Stimulated activated CD4-positive, alpha-beta T cell treated with anti-CD3 and anti-CD28 coated beads, Interleukin-4, amount 100 ng/mL, for 24 hours (primary cell): ENCODE measurements at places on chromosomes 13 and 19.
A peak's percentile ranks its signal among the peaks of the same experiment; 100 is the strongest.

- DNase-seq, result no peak
Measured at GRCh38 chr19:29501816-29502580, 23.8 kb upstream of the VSTM2B start.

DNA sequence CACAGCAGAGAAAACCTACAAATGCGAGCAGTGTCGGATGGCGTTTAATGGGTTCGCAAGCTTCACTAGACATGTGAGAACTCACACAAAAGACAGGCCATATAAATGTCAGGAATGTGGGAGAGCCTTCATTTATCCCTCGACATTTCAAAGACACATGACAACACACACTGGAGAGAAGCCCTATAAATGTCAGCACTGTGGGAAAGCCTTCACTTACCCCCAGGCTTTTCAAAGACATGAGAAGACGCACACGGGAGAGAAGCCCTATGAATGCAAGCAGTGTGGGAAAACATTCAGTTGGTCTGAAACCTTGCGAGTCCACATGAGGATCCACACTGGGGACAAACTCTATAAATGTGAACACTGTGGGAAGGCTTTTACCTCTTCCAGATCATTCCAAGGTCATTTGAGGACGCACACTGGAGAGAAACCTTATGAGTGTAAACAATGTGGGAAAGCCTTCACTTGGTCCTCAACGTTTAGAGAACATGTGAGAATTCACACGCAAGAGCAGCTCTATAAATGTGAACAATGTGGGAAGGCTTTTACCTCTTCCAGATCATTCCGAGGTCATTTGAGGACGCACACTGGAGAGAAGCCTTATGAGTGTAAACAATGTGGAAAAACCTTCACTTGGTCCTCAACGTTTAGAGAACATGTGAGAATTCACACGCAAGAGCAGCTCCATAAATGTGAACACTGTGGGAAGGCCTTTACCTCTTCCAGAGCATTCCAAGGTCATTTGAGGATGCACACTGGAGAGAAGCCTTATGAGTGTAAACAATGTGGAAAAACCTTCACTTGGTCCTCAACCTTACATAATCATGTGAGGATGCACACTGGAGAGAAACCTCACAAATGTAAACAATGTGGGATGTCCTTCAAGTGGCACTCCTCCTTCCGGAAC lies 16.8 kb downstream of the ZNF57 start:
- no peak for DNase-seq

DNA sequence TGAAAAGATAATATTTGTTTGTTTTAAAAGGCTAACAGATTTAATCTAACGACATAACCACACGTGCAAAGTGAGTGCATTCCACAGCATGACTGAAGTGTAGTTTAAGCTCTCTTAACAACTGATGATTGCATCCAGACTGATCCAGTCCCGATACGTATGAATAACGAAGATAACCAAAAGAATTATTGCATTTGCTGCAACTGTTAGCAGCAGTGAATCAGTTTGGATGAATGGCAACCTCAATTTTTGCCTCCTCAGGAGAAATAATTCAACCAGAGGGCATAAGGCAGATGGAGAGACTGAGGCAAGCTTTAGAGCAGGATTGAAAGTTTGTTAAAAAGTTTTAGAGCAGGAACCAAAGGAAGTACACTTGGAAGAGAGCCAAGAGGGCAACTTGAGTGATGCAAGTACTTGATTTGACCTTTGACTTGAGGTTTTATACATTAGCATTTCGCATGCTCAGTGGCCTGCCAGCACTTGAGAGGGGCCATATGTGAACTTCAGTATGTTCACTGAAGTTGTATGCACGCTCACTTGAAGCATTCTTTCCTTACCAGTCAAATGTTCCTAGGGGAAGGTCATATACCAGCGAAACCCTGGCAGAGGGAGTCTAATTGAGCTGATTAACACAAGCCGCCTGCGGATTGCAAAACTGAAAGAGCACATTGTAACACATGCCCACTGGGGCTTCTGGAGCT lies 835.0 kb upstream of the PCDH20 start:
- no peak for DNase-seq

- DNase-seq, result no peak
Measured at GRCh38 chr13:41145136-41145908, 12.7 kb upstream of the KBTBD6 start.

DNA sequence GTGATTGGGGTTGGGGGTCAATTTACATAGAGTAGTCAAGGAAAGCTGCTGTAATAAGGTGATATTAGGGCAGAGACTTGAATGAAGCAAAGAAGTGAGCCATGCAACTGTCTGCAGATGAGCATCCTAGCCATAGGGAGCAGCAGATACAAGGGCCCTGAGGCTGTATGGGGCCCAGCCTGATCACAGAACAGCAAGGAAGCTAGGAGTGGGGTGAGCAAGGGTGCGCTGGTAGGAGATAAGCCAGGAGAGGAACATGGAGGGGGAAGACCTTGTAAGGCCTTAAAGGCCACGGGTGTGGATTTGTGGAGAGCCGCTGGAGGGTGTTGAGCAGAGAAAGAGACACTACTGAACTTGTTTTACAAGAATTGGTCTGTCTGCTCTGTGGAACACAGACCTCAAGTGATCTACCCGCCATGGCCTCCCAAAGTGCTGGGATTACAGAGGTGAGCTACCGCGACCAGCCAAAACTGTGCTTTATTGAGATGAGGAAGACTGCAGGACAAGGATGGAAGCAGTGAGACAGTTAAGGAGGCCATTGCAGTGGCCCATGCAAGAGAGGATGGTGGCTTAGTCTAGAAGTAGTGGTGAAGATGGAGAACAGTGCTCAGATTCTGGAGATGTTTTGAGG lies 93.0 kb downstream of the ZAR1L start:
- no peak for DNase-seq

- peak; percentile 51 for DNase-seq
Measured at GRCh38 chr19:18322318-18322758, 538 bp downstream of the LSM4 start.

DNA sequence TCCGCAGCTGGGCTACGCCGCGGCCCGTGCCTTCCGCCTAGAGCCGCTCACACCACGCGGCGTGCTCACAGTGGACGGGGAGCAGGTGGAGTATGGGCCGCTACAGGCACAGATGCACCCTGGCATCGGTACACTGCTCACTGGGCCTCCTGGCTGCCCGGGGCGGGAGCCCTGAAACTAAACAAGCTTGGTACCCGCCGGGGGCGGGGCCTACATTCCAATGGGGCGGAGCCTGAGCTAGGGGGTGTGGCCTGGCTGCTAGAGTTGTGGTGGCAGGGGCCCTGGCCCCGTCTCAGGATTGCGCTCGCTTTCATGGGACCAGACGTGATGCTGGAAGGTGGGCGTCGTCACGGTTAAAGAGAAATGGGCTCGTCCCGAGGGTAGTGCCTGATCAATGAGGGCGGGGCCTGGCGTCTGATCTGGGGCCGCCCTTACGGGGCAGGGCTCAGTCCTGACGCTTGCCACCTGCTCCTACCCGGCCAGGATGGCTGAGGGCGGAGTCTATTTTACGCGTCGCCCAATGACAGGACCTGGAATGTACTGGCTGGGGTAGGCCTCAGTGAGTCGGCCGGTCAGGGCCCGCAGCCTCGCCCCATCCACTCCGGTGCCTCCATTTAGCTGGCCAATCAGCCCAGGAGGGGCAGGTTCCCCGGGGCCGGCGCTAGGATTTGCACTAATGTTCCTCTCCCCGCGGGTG lies 7.4 kb downstream of the DBP start:
- peak; percentile 24 for DNase-seq

DNA sequence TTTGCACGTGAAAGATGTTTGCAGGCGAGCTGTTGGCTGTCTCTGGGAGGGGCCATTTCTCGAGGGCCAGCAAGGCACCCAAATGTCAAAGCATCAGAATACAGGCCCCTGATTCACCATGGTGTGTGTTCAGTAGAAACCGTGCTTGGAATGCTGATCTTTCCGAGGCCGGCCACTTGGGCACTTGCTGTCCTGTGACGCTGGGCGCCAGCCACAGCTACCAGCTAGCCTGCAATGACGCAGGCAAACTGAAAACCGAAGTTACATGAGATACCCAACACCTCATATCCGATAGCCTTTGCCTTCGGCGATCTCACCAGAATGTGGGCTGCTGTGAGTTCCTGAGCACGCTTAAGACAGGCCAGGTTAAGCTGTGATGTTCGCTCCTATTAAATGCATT lies 12.0 kb downstream of the THOP1 start:
- no peak for DNase-seq

GRCh38 chr19:5635427-5635826 lies 12.5 kb downstream of the SAFB start:
- no peak for DNase-seq

GRCh38 chr13:66462187-66462586 lies 767.9 kb downstream of the PCDH9 start:
- no peak for DNase-seq

GRCh38 chr19:16159655-16160054 lies 13.7 kb downstream of the CIB3 start:
- DNase-seq, result no peak

DNA sequence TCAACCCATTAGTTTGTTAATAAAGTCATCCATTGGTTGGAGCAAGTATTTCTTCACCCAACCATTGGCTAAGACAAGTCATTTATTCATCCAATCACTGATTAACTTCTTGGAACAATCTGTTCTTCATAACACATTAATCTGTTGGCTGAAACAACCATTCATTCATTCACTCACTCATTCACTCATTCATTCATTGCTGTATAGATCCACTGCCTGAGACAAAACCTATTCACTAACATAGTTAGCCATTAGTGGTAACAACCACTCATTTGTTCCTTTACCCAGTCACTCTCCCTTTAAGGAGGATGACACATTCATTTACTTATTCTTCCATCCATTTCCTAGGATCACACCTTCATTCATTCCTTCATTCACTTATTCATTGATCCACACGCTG lies 15.2 kb downstream of the EML2 start:
- DNase-seq, result no peak

GRCh38 chr19:7000333-7000732 lies 20.9 kb downstream of the MBD3L2B start:
- no peak for DNase-seq

DNA sequence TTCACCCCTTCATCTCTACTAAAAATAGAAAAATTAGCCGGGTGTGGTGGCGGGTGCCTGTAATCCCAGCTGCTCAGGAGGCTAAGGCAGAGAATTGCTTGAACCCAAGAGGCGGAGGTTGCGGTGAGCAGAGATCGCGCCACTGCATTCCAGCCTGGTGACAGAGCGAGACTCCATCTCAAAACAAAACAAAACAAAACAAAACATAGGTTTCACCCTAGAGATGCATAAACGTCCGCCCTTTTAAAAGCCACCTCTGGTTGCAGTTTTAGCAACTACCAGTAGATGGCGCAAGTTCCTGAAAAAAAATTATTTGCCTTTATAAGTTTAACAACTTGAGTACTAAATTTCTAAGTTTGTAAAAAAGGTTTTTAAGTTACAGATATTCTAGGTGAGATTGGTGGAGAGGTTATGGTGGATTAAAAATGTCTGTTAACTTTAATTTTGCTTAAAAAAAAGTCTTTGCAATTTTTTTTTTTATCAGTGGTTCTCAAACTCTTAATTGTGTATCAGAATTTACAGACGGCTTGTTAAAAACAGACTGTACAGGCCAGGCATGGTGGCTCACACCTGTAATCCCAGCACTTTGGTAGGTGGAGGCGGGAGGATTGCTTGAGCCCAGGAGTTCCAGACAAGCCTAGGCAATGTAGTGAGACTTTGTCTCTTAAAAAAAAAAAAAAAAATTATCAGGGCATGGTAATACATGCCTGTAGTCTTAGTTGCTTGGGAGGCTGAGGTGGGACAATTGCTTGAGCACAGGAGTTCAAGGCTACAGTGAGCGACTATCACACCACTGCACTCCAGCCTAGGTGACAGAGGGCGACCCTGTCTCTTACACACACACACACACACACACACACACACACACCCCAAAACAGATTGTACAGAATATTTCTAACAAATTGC lies 42.1 kb downstream of the NAA16 start:
- DNase-seq, result peak; percentile 51

DNA sequence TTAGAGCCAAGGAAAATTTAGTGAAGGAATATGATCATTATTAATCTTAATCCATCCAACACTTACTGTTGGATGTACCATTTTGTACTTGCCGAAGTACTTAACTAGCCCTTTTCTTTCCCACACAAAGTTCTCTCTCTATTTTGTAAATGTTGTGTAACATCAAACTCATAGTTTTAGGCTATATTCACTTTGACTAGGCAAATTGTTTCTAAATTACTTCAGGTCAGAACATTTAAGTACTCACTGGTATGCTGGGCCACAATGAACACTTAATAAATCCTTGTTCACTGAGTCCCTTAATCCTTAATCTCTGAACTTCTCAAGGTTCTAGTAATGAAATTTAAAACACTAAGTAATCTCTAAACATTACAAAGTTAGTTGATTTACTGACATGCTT lies 49.3 kb upstream of the EEF1AKMT1 start:
- no peak for DNase-seq

- no peak for DNase-seq
Measured at GRCh38 chr13:99227909-99228688, 27.4 kb downstream of the UBAC2 start.

- DNase-seq, result no peak
Measured at GRCh38 chr19:51719251-51719988, 4.4 kb downstream of the HAS1 start.

- peak; percentile 42 for DNase-seq
Measured at GRCh38 chr19:34963573-34964406, at the start of gene ZNF792. Gene ZNF792, minus strand, starts transcription at chr19:34964229. Its CDS starts 567 bp downstream, at chr19:34963662.

- peak; percentile 45 for DNase-seq
Measured at GRCh38 chr19:45508417-45508860, 1.2 kb downstream of the VASP start.

GRCh38 chr13:80572308-80572922 lies 231.5 kb upstream of the SPRY2 start:
- DNase-seq, result no peak

DNA sequence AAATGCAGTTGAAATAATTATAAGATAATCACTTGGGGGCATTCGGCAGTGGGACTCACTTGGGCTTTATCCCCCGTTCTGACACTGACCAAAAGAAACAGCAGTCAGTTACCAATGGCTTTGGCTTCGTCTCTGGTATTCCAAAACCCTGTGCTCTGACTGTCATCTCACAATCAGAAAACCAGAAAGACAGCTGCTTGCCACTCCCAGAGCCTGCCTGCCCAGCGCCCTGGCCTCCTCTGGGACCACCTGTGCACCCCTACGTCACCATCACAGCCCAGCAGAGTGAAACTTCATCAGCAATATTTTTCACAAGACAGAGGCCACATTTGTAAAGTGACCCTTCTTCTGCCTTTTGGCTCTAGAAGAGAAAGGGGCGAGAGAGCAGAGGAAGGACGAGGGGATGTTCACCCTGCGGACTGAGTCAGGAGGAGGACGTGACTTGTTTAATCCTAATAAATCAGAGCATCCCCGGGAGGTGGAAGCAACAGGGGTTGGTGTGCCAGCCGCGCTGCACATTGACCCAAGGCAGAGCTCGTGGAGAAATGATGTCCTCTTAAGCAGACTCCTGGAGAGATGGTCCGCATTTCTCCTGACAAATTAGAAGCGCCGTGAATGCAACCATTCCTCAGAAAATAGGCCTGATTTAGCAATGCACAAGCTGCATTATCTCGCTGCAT lies 397.8 kb upstream of the ZNF507 start:
- no peak for DNase-seq
